Brain pericyte (primary cell): ENCODE measurements at places on chromosomes 2 and 18.

DNA sequence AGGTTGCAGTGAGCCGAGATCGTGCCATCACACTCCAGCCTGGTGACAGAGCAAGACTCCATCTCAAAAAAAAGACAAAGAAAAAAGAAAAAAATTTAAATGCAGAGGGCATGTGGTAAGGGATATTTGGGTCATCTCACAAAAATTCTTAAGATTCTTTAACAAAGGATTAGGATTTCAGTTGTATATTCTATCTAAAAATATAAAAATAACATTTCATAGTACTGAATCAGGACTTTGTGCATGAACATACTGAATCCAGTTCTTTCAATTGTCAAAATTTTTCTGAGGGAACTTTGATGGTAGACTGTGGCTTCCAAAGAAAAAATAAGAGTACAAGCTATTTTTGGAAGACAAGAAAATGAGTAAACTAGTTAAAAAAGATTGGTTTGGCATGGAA, 6.5 kb upstream of the PPP3R1 start:
- no peak for DNase-seq

DNA sequence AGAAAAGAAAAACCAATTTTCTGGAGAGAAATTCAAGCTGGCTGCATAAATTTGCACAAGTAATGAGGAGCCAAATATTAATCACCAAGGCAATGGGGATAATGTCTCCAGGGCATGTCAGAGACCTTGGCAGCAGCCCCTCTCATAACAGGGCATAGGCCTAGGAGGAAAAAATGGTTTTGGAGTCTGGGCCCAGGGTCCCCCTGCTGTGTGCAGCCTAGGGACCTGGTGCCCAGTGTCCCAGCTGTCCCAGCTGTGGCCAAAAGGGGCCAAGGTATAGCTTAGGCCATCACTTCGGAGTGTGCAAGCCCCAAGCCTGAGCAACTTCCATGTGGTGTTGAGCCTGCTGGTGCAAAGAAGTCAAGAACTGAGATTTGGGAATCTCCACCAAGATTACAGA, 57.1 kb downstream of the SCN7A start:
- no peak for DNase-seq

GRCh38 chr18:59051470-59052165, 88.1 kb upstream of the SEC11C start:
- no peak for DNase-seq

DNA sequence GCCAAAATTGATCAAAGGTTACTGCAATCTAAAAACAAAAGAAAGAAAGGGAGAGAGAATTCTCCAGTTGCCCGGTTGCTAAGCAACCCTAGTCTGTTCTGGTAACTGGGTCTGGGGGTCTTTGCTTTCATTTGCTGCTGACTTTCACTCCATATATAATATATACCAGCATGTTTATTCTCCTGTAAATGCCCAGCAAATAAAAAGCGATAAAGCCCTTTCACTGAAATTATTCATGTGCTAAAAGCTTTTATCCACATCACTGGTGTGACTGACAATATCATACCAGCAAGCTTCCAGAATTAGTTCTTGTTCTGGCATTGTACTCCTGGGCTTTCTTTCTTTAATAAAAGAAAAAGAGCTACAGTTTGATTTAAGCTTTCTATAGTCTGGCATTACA, 75.5 kb upstream of the ST8SIA3 start:
- DNase-seq = no peak
